HepG2 (cell line): ENCODE measurements at places on chromosomes 13 and 19.

GRCh38 chr19:45758921-45759320, 10.1 kb downstream of the SIX5 start:
- no peak for DNase-seq

- no peak for DNase-seq
These were observed 722 bp downstream of the DCAF15 start for GRCh38 chr19:13952931-13953531.

DNA sequence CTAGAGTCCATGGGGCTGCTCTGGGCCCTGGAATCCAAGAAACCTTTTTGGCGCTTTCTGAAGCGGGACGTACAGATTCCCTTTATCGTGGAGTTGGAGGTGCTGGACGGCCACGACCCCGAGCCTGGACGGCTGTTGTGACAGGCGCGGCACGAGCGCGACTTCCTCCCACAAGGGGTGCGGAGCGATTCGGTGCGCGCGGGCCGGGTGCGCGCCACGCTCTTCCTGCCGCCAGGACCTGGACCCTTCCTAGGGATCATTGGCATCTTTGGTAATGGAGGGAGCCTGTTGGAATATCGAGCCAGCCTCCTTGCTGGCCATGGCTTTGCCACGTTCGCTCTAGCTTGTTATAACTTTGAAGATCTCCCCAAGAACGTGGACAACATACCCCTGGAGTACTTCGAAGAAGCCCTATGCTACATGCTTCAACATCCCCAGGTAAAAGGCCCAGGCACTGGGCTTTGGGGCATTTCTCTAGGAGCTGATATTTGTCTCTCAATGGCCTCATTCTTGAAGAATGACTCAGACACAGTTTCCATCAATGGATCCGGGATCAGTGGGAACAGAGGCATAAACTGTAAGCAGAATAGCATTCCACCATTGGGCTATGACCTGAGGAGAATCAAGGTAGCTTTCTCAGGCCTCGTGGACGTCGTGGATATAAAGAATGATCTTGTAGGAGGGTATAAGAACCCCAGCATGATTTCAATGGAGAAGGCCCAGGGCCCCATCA, 3.5 kb upstream of the ZFP82 start:
- DNase-seq: no peak

DNA sequence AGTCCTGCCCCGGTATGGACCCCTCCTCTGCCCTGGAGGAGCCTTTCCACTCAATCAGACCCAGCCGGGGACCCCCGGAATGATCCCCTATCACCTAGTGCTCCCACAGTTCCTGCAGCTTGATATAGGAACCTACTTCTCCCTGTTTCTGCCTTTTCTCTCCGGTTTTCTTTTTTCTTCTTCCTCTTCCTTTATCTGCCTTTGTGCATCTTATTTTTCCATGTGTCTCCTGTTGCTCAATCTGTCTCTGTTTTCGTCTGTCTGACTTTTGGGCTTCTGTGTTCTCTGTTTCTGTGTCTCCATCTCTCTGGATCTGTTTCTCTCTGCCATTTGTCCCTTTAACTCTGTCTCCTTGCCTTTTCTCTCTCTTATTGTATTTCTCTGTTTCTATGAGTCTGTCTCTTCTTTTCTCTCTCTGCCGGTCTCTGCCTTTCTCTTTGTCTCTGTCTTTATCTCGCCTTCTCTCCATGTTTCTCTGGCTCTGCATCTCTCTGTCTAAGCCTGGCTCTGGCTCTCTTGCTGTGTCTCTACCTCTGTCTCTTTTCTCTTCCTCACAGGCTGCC, 10.0 kb downstream of the MEGF8 start:
- DNase-seq: no peak

DNA sequence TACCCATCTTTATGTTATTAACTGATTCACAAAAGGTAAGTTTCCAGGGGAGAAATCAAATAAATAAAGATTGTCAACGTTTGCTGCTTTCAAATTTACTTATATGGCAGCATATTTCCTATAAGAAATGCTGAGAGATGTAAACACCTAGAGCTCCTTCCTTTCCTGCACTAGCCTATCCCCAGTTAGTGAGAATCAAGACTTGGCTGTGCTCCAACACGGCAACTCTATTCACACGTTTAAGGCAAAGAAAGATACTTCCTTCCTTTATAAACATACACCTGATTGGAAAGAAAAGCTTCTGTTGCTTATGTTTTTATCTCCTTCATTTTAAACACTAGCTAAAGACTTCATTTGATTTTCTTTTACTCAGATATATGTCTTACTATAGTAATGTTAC, 107.0 kb downstream of the PCDH9 start:
- no peak for DNase-seq

DNA sequence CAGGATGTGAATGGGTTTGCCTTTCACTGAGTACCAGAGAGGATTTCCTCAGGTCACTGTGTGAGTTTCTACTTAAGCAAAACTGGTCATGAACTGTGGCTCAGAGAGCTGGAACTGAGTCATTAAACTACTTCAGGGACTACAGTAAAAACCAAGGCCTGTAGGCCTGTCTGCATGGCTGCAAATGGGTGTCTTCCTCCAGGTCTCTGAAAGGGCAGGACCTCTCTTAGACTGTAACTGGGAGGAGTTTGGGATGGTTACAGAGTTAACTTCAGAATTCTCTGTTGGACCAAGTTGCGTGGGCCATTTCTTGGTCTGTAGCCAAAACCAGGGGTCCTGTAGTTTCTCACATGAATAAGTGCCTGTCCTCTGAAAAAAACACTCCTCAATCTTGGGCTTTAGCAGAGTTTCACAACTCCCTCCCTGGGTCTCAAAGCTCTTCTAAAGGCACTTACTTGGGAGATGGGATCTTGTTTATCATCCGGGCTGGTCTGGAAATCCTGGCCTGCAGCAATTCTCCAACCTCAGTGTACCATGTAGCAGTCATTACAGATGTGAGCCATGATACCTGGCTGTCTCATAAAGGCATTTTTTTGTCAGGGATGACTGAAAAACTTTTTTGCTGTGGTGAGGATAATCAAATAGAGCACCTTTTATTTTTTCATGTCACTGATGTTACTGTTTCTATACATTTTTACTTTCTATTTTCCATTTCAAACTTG, 19.7 kb downstream of the ZNF714 start:
- no peak for DNase-seq

- DNase-seq: no peak
These were observed 56.8 kb downstream of the POLR1D start for GRCh38 chr13:27678306-27679040.

- no peak for DNase-seq
These were observed 85.9 kb upstream of the VSTM2B start for GRCh38 chr19:29439688-29440550.

GRCh38 chr19:2983351-2984214, 6.2 kb downstream of the TLE6 start:
- no peak for DNase-seq

DNA sequence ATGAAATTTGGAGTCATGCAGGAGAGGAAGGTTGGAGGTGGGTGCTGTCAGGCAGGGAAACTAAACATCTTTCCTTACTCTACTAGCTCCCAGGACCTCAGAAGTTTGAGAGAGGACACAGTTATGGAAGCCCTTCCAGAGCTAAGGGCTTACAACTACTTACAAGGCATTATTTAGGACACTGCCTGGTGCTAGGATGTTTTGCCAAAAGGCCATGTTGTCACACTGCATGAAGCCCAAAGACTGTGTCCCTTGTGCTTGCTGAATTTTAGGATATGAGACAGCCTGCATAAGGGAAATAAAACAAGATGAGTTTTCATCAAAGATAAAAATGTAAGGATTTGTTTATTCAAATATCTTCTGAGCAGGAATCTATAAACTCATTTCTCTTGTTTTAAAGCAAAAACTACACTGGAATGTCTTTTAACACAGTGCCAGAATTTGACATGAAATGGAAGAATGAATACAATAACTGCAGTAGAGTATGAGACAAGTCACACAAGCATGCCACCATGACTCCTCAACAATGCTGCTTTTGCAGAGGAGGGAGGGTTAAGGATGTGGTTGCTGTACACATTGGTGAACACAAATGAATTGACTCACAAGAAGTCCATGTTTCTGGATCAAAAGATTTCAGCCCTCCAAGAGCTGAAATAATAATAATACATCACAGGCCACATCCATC, 258.4 kb downstream of the SPRY2 start:
- no peak for DNase-seq

- DNase-seq: no peak
These were observed 1.3 kb downstream of the HSPBP1 start for GRCh38 chr19:55278391-55279135.

DNA sequence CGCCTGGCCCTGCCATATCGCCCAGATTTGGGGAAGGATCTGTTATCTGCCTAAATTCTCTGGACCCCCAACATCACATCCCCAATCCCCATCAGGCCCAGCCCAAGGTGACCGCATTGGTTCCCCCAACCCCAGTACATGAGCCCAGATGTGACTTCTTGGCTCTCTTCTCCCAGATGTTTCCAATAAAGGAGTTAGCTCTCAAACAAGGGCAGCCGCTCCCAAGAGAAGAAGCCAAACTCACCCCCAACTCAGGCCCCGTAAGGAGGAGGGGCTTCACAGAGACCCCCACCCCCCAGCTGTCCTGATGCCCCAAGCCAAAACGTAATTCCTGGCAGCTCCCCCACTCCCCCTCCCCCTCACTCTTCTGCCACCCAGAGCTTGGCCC, 6.9 kb downstream of the FBN3 start:
- DNase-seq: no peak

- no peak for DNase-seq
These were observed 8.1 kb upstream of the IGFL3 start for GRCh38 chr19:46132508-46133100.

DNA sequence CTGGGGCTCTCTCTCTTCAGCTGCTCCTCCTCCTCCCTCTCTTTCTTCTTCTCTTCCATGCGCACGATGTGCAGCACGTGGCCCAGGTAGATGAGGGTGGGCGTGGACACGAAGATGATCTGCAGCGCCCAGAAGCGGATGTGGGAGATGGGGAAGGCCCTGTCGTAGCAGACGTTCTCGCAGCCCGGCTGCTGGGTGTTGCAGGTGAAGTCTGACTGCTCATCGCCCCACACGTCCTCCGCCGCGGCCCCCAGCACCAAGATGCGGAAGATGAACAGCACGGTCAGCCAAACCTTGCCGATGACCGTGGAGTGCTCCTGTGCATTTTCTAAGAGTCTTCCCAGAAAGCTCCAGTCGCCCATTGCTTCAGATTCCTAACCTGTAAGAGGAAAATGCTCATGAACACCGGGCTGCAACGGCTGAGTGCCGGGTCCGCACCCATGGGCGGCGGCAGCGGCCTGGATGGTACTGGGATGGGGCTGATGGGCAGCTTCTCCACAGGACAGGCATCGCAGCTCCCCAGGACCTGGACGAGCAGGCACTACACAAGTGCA, 17.8 kb downstream of the GJA3 start:
- DNase-seq: no peak

- DNase-seq: peak; percentile 53
These were observed 2.3 kb downstream of the UPF1 start for GRCh38 chr19:18833849-18834643.

- DNase-seq: no peak
These were observed 41.1 kb downstream of the COL4A1 start for GRCh38 chr13:110265682-110266430.

- DNase-seq: no peak
These were observed 45.6 kb upstream of the UBE2L5 start for GRCh38 chr13:30376426-30377311.

- no peak for DNase-seq
These were observed 96.3 kb upstream of the SOX1 start for GRCh38 chr13:111970494-111971141.
